ENCODE measurements at places on chromosomes 11 and 22. TPM values are rescaled to one million over a fixed set of nuclear protein-coding genes. Genes with fewer than 3 reads are reported as not detected.

Gene PTPRJ
- total RNA-seq: 1.6 TPM

Gene OR8D4
- not detected for total RNA-seq

Gene CCDC116
- not detected for total RNA-seq

Gene GRM5
- total RNA-seq: under 0.01 TPM

Gene DEUP1
- under 0.01 TPM for total RNA-seq

Gene FOLH1
- not detected for total RNA-seq

Gene APOA4
- total RNA-seq: not detected

Gene ASPHD2
- total RNA-seq: 3.4 TPM

Gene RDX
- 93.2 TPM for total RNA-seq

Gene ARFIP2
- total RNA-seq: 59.3 TPM

Gene MMP8
- not detected for total RNA-seq

Gene METTL15
- total RNA-seq: 17.0 TPM

Gene OR4D5
- not detected for total RNA-seq

Gene CCDC89
- 0.13 TPM for total RNA-seq

Gene DEPDC5
- 8.1 TPM for total RNA-seq

Gene FXYD2
- total RNA-seq: not detected

Gene GNB1L
- 2.8 TPM for total RNA-seq

Gene MIF
- total RNA-seq: 448 TPM

Gene AHNAK
- 607 TPM for total RNA-seq

Gene PRR14L
- total RNA-seq: 17.4 TPM

Gene TNNI2
- not detected for total RNA-seq

Gene FLRT1
- 0.26 TPM for total RNA-seq

Gene MUC6
- total RNA-seq: not detected

Gene APLNR
- not detected for total RNA-seq

Gene GGTLC2
- not detected for total RNA-seq

Gene CCDC15
- 1.8 TPM for total RNA-seq

Gene HEPN1
- not detected for total RNA-seq

Gene WBP2NL
- total RNA-seq: 0.77 TPM

Gene ACRV1
- total RNA-seq: not detected

Gene FBLN1
- total RNA-seq: 25.2 TPM

Gene AGBL2
- 0.38 TPM for total RNA-seq

Gene RFPL2
- total RNA-seq: not detected

Gene TMEM86A
- total RNA-seq: 0.53 TPM

Gene TRIM68
- 6.8 TPM for total RNA-seq

Gene OTOG
- not detected for total RNA-seq

Gene FIBIN
- 14.2 TPM for total RNA-seq

Gene FAM83F
- total RNA-seq: 22.1 TPM

Gene C11orf65
- total RNA-seq: 1.8 TPM

Gene EFCAB6
- total RNA-seq: 0.64 TPM

Gene PGA5
- total RNA-seq: not detected

Gene OR5J2
- total RNA-seq: not detected

Gene OR51I1
- total RNA-seq: not detected

Gene SMC1B
- not detected for total RNA-seq

Gene XNDC1N
- total RNA-seq: 6.1 TPM

Gene HTR3A
- total RNA-seq: 0.26 TPM

Gene MOGAT2
- not detected for total RNA-seq
